ENCODE measurements at places on chromosomes 5 and 9. TPM values are rescaled to one million over a fixed set of nuclear protein-coding genes. Genes with fewer than 3 reads are reported as not detected.

The CNTRL gene
- 41.6 TPM for total RNA-seq

The PRRX2 gene
- 1.6 TPM for total RNA-seq

The SLC31A2 gene
- total RNA-seq: 16.5 TPM

The CSF1R gene
- 0.72 TPM for total RNA-seq

GRCh38 chr5:32244017-32244416 is 68.7 kb downstream of the MTMR12 start:
- no peak overlapping the region for H3K4me3 ChIP-seq
- no peaks in the 10 kb centered on the region for H3K27me3 ChIP-seq
- peaks cover 11% of the 10 kb centered on the region for H3K36me3 ChIP-seq
- H3K4me1 ChIP-seq: no peaks in the 10 kb centered on the region
- no peak for DNase-seq
- no peak overlapping the region for H3K27ac ChIP-seq

GRCh38 chr5:115661101-115661500 is 35.3 kb upstream of the TMED7 start:
- no peaks in the 10 kb centered on the region for H3K36me3 ChIP-seq
- peaks cover 15% of the 10 kb centered on the region for H3K4me1 ChIP-seq
- H3K27ac ChIP-seq: no peak overlapping the region
- no peak for DNase-seq
- no peaks in the 10 kb centered on the region for H3K27me3 ChIP-seq
